ENCODE measurements at places on chromosomes 3 and 15.

DNA sequence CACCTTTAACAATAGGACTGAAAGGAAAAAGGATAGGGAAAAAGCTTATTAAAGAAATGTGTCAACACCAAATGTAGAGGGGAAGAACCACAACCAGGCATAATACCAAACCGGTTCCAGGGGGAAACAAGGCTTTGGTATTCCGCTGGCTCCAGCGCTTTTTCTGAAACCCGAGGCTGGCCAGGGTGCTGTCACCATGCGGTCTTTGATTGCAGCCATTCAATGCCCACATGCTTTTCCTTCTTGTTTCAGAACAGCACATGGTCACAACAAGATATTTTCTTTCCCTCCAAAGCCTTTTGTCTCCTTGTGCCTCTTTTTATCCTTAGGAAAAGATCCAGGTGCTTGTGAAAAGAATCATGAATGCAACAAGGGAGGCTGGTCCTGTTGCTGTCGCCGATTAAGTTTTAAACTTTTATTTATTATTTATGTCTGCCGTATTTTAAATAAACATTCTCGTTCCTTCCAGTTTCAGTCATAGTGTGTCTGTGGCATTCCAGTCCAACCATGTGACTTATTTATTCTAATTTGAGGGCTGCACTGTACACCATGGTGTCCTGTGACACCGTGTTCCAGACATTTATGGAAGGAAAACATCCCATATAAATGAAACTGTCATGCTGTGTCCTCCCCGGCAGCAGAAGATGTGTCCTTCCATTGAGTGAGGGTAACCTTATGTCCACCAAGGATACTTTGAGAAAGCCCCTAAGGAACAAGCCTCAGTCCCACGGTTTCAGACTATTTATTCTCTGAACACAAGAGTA lies 41.1 kb downstream of the CCK start:
- DNase-seq, result no peak

- no peak for DNase-seq
Observed at GRCh38 chr3:89402051-89402450, 294.6 kb downstream of the EPHA3 start.

GRCh38 chr3:19399836-19400235 lies 251.5 kb downstream of the KCNH8 start:
- no peak for DNase-seq

- no peak for DNase-seq
Observed at GRCh38 chr15:58758141-58758540, 8.6 kb upstream of the ADAM10 start.

DNA sequence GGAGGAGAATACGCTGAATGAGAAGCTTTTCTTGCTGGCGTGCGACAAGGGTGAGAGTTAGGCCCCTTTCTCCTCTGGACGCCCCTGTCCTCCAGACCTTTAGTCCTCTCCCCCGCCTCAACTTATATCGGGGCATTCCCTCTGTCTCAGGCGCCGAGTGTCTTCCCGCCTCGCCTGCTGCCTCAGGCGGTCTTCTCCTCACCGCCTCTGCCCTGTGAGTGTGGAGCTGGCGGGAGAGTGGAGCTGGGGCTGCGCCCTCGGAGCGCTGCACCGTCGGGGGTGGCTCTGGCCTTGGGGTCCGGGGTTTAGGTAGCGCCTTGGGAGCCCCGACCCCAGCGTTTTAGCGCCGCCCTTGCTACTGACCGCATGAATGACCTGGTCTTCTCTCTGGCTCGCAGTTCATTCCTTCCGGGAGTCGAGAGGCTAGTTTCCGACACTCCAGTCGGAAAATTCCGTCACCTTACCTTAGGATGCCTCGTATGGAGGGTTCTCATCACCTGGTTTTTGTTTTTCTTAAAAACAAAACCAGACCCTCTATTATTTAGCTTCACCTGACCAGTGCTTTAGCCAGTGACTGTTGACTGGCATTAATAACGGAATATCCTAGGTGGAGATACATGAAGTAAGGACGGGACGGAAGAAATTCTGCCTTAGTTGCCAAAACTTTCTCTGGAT lies 985 bp downstream of the TRPC1 start:
- DNase-seq, result no peak

- no peak for DNase-seq
Observed at GRCh38 chr15:83698294-83698693, 44.4 kb downstream of the ADAMTSL3 start.

GRCh38 chr3:30305021-30305420 lies 301.4 kb upstream of the TGFBR2 start:
- no peak for DNase-seq

GRCh38 chr3:9278498-9278897 lies 29.1 kb upstream of the SRGAP3 start:
- no peak for DNase-seq

DNA sequence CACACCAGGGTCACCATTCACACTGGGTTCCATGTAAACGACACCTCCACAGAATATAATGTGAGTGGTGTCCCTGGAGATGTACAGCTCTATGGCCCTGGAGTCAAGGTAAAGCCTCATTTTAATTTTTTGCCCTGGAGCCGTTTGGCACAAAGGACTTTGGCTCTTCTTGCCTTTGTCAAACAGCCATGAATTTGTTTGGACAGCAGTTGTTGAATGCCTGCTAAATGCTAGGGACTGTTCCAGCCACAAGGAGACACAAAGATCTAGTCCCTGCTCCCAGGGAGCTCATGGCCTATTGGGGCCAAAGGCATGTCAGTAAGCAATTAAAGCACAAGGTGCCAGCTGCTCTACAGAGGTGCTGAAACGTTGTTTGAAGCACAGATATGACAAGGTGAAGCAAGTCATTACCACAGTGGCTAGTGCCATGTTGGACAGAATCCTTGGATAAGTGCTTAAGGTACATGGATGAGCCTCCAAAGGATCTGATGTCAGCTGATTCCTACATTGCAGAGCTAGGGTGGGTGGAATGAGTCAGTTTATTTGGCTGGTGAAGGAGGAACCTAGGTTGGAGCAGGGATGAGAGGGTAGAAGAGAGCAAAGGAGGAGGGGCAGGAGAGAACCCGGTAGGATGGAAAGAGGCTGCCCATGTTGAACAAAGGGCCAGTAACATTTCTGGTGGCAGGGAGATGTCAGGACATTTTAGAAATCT lies 171.9 kb upstream of the CTDSPL start:
- no peak for DNase-seq

DNA sequence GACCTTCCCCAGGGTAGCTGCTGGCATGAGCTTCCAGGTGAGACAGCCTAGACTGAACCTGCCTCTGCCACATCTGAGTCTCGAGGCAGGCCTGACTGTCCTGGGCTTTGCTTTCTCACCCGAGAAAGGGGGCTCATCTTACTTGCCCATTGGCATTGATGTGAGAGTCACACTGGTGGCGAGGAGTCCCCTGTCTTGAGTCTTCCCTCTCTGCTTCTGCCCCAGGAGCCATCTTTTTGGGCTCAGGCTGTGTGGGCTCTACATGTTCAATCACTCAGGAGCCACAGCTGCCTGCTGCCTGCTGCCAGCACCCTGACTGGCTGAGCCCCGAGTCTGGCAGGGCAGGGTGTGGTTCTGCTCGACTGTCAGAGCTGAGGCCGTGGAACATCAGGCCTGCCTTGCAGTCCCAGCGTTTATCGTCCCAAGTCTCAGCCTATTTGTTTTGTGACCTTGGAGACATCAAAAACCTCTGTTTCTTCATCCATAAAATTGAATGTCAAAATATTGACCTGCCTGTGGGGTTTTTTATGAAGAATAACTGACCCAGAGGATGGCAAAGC lies 132.5 kb downstream of the DNAJB8 start:
- no peak for DNase-seq

DNA sequence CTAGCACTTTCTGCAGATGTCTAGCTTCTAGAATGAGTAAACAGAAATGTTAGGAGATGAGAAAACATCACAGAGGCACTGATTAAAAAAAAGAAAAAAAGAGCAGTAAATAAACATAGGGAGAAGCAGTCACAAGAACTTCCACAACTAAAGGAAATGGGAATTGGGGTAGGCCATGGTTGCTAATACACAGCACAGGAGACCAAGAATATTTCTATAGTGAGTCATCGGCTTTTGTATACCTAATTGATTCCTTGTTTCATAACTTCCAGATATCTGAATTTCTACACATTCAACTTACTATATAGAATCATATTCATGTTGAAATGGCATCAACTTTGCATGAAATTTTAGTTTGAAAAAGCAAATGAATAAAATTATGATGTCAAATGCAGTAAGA lies 47.3 kb upstream of the TCF12 start:
- no peak for DNase-seq

DNA sequence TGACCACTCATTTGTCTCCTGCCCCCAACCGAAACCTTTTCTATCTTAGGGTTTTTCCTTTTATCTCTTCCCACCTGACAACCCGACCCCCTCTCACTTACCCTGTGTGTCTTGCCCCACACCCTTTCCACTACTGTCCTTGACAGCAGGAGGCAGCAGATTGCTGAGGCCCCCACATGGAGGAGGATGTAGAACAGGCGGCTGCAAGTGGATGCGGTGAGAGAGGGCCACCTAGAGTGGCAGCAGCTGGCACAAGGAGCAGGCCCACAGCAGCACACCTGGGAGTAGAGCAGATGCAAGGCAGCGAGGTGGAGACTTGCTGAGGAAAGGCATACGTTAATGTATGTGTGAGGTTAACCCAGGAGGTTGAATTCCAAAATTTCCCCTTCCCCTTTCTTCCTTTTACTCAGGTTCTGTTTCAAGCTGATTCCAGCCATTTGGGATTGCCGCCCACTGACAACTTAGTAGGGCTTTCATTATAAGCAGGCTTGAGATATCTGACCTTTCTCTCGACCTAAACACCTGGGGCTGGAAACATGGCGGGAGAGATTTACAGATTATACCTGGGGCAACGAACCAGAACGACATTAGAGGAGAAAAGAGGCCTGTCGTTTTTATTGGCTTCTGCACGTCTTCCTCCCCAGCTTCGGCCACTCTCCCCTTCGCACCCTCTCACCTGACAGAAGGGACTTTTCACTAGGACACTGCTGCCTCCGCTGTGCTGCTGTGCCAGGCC lies 643 bp downstream of the SERINC4 start:
- DNase-seq, result no peak

DNA sequence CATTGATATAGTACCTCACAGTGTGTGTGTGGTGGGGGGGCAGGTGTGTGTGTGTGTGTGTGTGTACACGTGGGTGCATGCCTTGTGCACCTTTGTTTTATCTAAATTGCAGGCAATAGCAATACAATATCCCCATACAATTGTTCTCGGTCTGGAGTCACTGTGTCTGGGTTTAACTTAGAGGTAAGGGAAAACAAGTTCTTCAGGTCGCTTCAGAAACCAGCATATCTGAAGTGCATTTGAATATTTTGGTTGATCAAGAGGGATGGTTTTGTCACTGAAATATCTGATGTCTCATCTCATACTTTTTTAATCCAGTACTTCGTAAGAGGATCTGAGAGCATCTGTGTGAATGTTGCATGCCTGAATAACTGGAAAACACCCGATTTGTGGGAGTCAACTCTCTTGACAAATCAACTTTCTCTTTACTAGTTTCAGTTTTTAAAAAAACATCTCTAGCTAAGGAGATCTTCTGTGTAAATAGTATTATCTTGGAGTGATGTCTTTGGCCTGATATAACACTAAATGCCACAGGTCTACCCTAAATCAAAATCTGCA lies 206.8 kb upstream of the NR2F2 start:
- DNase-seq, result no peak

GRCh38 chr3:32794487-32795308 lies 23.1 kb upstream of the TRIM71 start:
- no peak for DNase-seq

- no peak for DNase-seq
Observed at GRCh38 chr15:87704276-87704675, 552.3 kb downstream of the NTRK3 start.

- DNase-seq, result no peak
Observed at GRCh38 chr3:57818772-57819171, 62.7 kb downstream of the SLMAP start.

GRCh38 chr15:50996641-50997040 lies 88.2 kb downstream of the AP4E1 start:
- DNase-seq, result no peak

DNA sequence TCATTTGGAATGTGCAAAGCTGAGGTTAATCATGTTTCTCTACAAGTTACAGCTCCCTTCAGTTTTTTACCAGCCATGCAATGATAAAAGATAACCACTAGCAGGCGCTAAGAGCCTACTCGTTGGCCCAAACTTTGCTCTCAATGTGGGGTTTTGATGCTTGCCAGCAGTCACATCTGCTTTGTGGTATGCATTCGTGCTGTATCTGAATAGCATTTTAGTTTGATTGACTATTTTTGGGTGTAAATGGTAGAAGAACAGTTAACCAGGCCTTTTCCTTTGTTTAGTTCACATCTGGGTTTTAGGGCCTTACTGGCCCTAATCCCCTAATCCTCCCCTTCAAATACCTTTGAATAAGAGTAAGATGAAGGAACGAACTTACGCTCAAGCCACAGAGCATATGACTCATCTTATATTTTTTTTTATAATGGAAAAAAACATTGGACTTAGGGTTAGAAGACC lies 4.4 kb upstream of the CLDN11 start:
- DNase-seq, result no peak
